Pulmonary artery endothelial cell (primary cell): ENCODE measurements at places on chromosomes 16 and 17.
A peak's percentile ranks its signal among the peaks of the same experiment; 100 is the strongest.

- DNase-seq: no peak
Observed at GRCh38 chr16:55179852-55180585, 144.0 kb upstream of the IRX6 start.

DNA sequence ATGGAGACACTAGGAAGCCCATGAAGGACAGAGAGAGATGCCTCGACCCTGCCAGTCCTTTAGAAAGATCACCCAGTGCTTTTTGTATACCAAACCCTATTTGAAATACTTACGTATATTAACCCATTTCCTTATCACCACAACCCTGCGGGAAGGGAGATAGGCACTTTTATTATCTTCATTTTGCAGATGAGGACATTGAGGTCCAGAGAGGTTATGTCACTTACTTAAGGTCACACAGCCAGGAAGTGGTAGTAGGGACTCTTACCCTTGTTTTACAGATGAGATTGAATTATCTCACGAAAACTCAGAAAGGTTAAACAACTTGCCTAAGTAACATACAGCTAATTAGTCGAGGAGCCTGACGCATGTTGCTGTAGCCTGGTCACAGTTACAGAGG lies 38.2 kb downstream of the IL4R start:
- DNase-seq: no peak

GRCh38 chr17:82217120-82217529 lies 4.5 kb upstream of the CCDC57 start:
- DNase-seq: no peak

GRCh38 chr17:1979182-1979985 lies 45.8 kb downstream of the RTN4RL1 start:
- no peak for DNase-seq

GRCh38 chr16:86492961-86493629 lies 17.2 kb upstream of the FOXF1 start:
- DNase-seq: no peak

- no peak for DNase-seq
Observed at GRCh38 chr16:73384506-73385089, 336.7 kb upstream of the ZFHX3 start.

DNA sequence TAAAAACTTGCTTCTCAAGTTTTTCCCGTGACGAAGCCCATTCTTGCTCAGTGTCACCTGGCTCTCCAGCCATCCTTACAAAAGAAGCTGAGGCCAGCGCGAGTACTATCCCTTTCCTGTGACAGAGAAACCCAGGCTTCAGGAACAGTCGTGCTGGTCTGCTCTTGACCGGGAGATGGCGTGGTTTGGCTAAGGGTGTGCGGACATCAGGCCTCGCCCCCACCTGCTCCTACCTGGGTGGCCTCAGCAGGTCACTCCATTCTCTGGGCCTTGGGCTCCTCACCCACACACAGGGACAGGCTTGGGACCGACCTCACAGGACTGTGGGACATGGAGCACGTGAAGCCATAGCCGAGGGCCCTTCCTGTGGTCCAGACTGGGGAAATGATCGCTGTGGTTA lies 75.2 kb upstream of the CIBAR2 start:
- no peak for DNase-seq

- no peak for DNase-seq
Observed at GRCh38 chr16:80812593-80812992, 8.2 kb upstream of the CDYL2 start.

GRCh38 chr17:55513885-55514590 lies 2.8 kb upstream of the SMIM36 start:
- peak; percentile 29 for DNase-seq

- DNase-seq: no peak
Observed at GRCh38 chr16:11603331-11603750, 16.6 kb upstream of the LITAF start.

DNA sequence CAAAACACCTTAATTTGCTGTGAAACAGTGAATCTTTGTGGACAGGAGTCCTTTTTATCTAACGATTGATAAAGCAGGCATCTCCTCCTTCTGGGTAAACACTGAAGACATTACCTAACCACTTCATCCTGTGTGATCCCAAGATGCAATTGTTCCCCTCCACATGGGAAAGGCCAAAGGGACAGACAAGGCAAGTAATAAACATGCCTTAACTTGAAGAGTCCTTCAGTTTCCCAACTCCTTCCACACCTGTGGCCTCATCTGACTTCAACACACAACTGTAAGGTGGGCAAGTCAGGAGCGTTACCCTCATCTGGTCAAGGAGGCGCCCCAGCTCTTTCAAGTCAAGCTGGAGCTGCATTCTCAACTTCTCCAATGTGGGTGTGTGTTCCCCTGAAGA lies 278.6 kb downstream of the ABCC12 start:
- DNase-seq: no peak

- DNase-seq: no peak
Observed at GRCh38 chr17:28258347-28258887, 60.6 kb upstream of the TMEM97 start.

GRCh38 chr16:13936155-13936554 lies 16.2 kb downstream of the ERCC4 start:
- no peak for DNase-seq

- DNase-seq: no peak
Observed at GRCh38 chr17:74493331-74493833, 26.9 kb downstream of the CD300A start.

DNA sequence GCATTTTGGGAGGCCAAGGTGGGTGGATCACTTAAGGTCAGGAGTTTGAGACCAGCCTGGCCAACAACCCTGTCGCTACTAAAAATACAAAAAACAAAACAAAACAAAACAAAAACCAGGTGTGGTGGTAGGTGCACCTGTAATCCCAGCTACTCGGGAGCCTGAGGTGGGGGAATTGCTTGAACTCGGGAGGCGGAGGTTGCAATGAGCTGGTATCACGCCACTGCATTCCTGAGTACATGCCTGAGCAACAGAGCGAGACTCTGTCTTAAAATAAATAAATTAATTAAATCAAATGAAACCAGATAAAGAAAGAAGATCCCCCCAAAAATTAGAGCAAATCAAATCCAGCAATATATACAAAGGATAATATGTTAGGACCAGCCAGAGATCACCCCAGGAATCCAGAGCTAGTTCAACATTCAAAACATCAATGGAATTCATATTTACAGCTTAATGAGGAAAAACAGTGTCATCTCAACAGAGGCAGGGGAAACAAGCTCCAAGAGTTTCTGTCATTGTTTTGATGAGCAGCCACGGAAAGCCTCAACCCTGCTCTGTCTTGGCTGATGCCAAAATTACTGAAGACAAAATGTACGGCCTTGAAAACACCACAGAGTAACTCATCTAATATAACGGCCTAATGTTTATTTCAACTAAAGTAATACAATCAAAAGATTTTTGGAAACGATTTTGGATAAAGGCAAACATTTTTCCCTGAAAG lies 3.7 kb downstream of the PEMT start:
- no peak for DNase-seq

DNA sequence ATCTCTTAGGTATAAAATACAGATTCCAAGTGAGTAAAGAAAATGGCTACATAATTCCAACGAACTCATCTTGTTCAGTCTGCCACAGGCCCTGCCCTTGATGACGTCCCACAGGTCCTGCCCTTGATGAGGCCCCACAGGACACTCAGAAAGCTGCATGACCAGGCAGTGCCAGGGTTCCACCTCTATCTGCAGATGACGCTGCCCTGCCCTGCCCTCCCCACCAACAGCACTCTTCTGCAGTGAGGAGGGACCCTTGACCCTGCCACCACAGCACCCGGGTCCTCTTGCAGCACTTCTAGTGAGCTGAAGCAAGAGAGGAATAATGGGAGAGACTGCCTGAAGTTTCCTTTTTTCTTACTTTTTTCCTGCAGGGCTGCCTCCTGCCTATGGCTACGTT lies 118.4 kb downstream of the VPS53 start:
- DNase-seq: no peak

DNA sequence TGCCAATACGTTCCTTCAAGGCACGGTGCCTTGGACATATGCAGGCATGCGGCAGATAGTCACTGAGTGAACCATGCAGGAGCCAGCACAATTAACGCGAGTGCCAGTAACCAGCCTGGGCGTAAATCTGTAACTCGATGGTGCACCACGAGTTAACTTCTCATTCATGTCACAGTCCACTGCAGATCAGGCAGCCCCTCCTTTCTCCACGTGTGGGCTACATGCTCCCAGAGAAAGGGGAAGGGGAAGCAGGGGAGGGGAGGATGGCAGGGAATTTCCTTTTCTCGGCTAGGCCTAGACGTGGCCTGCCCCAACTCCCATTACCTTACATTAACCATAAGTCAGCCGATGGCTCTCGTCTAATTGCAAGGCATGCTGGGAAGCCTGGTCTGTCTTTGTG lies 287.9 kb downstream of the CPPED1 start:
- DNase-seq: no peak

DNA sequence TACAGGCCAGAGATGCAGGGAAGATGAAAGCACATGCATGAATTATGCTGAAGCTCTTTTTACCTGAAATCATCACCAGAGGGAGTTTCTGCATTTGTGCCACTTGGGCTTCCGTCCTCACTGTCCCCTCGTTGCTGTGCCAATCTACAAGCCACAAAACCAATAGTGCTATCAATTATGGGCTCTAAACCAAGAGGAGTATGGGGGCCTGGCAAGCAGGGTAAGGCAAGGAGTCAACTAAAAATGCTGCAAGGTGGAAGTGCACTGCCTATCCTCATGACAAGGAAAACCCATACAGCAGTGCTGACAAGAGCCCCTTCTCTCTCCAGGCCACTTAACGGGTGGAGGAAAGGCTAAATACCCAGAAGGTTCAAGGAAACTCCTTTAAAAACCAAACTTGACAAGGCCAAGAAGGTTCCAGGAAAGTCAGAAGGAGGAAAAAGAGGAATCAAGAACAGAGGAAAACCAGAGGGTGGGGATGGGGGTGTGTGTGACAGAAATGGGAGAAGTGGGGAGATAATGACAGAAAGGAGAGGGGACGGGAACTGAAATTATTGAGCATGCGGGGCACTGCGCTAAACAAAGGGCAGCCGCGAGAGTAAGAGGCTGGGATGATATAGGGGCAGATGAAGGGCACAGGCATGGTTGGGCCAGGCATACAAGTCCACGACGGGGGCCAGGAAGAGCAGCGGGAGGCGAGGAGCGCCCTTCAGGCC lies 674 bp downstream of the C17orf75 start:
- DNase-seq: no peak

DNA sequence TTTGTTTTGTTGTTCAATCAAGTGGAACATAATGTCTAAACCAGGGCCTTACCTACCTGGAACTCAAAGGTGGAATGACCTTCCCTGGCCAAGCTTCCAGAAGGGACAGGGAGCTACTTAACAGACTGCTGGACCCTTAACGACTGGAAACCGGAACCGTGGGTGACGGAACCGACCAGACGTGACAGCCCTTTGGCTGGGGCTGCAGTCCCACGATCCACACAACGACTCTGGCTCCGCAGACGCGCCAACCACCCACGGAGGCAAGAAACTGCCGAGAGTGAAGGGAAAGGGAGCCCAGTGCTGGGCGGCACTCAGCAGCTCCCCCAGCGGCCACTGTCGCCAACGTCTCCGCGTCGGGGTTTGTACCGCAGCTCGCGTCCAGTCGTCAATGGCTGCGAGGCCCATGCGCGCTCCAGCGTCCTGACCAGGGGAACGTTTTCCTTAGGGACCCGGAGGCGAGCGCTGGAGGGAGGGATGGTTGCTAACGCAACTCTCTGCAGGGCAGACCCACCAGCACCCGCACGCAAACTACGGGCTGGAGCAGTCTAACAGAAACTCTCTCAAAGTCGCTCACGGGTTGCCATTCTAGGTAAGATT lies 5.5 kb upstream of the KIF22 start:
- no peak for DNase-seq

DNA sequence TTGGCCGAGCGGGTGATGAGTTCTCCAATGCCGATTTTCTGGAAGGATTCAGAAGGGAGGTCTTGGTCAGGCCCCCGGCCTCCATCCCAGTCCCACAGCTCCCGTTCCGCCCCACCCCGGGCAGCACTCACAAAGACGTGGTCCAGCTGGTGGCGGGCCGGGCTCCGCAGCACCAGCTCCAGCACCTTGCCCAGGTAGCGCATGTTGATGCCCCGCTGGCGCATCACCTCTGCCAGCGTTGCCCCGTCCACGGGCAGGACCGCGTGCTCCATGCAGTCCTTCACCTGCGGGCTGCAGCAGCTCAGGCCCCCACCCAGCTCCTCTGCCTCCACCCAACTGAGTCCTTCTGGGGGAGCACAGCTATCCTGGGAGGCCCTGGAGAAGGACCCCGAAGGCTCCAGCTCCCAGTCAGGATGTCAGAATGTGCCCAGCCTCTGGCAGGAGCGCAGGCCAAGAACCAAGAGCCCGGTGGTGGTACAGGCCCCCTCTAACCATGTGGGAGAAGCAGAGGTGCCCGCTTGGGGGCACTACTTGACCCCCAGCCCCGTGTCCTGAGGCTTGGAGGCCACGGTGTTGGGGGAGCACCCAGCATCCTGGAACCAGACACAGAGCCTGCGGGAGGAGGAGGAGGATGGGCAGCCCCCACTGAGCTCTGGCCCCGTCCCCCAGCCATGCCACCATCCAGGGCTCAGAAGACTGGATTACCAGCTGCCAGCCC lies 16.2 kb downstream of the CLUH start:
- no peak for DNase-seq

DNA sequence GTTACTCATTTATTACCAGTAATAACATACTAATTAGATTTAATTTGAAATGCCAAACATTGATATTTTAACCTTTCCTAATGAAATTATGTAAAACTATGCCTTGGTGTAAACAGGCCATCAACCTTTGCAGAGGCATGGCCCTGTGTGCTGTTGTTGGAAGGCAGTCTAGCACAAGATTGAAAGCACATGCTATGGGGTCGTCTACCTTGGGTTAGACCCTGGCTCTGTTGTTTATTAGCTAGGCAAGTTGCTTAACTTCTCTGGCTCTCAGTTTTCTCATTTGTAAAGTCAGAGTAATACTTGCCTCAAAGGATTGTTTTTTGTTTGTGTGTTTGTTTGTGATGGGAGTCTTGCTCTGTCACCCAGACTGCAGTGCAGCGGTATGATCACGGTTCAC lies 9.4 kb upstream of the CDR2 start:
- DNase-seq: no peak

GRCh38 chr17:78379131-78379491 lies 662 bp downstream of the PGS1 start:
- peak; percentile 86 for DNase-seq

GRCh38 chr16:85562093-85562786 lies 50.9 kb upstream of the GSE1 start:
- no peak for DNase-seq

GRCh38 chr17:8563024-8563776 lies 67.3 kb downstream of the MYH10 start:
- DNase-seq: no peak

DNA sequence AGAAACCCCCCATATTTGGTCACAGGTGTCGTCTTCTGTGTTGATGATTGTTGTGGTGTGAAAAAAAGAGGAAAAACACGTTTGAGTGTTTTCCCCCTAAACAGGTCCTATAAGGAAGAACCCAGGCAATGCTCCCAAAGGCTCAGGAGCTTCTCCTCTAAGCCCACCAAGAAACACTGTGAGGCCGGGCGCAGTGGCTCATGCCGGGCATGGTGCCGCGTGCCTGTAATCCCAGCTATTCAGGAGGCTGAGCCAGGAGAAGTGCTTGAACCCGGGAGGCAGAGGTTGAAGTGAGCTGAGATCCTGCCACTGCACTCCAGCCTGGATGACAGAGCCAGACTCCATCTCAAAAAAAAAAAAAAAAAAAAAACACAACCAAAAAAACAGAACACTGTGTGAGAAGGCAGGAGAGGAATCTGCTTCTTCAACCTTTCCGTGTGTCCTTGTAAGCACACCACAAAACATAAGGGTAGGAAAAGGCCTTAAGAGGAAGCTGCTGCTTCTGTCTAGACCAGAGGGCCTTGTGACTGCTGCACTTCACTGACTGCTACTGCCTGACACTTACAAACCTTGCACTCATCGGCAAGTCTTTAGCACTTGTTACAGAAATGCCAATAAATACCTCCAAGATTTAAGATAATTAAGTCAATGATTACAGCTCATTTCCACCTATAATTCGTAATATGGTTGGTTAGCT lies 9.3 kb downstream of the JPT1 start:
- DNase-seq: no peak
